ENCODE measurements at places on chromosomes 1 and 21.

DNA sequence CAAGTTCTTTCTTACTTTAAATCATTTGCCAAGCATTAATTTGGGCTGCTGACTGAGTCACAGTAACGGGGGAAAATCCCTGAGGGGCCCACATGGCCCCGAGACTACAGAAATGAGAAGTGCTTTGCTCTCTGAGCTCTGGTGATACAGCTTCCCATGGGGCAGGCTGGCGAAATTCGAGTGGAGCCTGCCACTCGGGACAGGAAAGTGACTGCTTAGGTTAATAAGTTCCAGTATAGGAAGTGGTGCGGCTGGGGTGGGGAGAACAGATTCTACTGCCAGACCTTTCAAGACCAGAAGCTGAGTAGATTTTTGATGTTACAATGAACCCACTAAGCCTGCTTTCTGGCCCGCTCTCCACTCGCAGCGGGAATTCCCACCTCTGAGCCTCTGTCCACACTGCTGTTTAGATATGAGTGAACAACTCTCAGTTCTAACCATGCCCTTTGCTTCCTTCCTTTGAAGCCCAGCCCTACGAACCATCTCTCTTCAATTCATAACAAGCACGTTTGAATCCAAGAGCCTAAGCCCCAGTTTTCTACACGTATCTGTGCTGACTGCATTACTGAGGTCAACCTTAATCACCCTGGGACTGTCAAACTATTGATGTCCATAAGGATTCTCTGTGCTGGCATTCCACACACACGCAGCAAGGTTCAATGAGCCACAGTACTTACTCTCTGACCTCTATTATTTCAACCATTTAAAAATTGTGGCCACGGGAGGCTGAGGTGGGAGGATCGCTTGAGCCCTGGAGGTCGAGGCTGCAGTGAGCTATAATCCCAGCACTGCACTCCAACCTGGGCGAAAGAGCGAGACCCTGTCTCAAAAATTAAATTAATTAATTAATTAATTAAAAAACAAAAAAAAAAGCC, 9.6 kb downstream of the ZBTB17 start:
- no peak for DNase-seq

DNA sequence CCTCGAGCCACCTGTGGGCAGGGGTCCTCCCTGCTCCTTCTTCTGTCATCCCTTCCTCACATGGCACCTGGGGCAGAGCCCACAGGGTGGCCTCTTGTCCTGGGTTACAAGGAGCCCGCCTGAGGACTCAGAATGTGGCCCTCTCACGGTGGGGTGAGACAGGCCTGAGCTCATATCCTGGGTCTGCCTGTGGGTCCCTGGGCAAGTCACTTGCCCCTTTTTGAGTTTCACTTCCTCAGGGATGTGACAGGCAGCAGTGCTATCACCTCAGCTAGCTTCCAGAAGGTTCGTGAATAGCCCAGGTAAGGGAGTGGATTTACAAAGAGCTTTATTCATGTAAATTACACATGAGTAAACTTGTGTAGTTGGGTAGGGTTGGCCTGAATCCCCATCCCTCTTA, 33.5 kb downstream of the HTR6 start:
- no peak for DNase-seq

DNA sequence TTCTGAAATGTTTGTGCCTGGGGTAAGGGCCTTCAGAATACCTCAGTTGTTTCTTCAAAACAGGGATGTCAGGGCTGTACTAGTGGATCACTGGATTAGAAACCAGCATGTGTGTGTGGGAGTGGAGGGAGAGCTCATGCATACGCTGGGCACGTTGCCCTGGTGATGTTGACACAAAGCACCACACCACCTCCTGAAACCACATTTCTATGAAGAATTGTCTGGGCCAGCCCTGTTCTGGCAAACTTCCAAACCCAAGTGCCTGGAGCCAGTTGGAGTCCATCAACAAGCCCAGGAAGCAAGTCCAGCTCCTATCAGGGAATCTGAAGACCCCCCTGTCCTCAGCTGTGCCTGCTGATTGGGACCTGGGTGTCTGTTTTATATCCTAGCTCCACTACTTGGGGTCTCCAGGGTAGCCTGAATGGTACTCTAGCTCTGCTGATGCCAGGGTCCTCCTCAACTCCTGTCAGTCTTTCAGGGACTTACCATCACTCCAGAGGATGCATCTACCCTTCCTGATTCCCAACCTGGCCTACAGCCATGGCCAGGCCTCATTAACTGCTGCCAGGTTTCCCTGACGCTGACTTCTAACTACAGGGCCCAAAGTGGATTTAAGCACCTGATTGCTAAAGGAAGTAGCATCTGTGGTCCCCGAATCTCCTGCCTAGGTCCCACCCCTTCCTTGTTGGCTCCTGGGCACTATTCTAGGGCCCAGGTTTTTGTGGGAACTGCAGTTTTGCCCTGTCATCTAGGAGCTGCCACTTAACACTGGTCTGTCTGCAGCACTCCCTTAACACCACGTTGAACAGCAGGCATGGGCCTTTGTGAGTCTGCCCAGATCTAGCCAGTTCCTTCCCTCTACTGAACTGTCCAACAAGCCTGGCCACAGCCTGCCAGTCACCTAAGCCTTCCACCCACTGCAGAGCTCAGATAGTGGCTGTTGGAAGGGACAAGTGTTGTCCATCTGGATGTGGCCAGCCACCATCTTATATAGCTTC, 45.5 kb downstream of the LPAR3 start:
- DNase-seq = peak; percentile 69

GRCh38 chr1:206106328-206107167, 10.6 kb downstream of the AVPR1B start:
- peak; percentile 28 for DNase-seq

DNA sequence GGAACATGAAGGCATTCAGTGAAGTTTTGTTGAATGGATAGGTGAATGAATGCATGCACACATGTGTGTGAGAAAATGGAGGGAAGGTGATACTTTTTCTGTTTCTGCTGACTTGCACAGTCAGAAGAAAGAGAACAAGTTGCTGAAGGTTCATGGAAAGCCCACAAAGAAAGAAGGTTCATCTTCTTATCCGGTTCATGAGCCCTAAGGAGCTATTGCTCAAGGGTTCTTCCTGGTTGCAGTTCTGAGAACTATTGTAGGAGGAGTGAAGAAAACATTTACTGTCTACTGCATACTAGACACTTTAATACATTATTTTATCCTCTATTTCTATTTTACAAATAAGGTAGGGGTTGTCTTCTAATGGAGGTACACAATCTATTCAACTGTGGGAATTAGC, 13.4 kb upstream of the NIBAN1 start:
- DNase-seq = no peak

DNA sequence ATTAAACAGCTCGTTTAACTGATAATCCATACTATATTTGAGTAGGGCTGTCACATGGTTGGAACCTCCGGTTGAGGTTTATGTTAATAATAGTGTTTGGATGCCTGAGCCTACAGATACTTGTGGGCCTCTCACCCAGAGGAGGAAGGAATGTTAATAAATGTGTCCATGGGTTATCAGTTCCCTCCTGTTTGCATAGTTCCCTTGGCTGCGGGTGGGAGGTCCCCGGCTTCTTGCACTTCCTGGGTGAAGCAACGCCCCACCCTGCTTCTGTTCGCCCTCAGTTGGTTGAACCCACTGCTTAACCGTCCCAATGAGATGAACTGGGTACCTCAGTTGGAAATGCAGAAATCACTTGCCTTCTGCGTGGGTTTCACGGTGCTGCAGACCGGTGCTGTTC, 23.6 kb upstream of the GBP1 start:
- no peak for DNase-seq

DNA sequence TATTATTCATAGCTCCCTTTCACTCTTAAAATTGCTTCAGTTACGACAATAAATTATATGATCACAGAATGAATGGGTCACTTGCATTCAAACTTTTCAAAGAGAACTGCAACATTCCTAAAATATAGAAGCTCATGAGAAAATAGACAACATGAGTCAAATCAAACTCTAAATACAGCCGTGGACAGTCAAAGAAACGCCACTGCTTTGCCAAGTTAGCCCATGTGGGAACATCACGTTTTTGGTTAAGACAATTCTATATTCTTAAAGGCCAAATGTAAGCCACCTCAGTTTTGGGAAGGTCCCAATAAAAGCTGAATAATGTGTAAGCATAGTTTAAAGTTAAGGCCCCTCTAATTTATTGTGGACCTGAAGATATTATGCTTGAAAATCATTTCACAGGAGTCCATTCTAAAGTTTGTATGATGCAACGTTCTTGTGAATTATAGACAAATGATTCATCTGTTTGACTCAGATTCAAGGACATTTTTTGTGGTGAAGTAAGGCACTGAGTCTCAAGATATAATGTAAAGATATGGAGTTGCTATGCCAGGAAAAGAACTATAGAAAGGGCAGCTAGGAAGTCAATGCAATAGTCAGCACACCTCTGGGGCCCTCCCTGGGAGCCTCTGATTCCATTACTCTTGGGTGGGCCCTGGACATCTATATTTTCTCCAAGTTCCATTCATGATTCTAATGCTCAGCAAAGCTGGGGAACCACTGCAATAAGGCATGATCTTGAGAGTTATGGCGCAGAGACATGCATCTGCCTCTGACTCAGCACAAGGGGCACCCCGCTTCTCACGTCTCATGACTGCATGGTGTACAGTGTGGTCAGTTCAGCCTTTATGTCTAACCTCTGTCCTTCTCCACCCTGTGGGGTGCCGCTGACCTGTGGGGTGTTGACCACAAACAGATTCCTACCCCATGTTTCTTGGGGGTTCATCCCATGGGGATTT, 33.9 kb downstream of the ETS2 start:
- DNase-seq = no peak

- DNase-seq = no peak
These were observed 62.8 kb upstream of the BCAR3 start for GRCh38 chr1:93744299-93744988.

DNA sequence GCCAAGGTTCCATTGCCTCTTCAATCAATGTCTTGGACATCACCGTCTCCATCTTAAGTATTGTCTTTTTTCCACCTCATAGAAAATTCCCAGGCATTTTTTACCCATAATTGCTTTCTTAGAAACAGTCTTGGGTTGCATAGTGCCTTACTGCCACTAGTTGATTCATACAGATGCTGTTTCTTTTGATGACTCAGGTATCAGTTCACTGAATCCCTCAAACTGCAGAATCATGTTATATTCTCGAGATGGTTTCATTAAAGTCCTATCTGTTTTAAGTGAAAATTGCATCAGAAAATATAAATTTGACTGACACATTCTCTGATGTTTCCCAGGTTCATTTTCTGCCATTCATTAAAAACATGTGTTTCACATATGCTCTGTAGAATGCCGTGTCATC, 1489.1 kb downstream of the BRINP3 start:
- no peak for DNase-seq

DNA sequence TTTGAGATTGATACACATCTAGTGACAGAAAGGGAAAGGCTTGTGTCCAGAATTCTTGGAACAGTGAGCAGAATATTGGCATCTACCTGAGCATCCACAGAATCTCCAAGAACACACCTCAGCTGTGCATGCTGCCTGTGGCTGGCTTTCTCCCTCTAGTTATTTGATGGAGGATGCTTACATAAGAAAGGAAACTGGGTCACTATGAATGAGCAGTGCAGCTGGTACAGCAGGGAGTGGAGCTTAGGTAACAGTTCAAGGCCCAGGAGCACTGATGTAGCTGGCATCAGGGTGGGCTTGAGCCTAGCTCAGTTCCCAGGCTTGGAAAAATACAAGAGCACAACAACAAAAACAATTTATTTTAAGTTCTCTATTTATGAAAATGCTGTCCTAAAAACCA, 26.3 kb downstream of the RGS8 start:
- DNase-seq = no peak
